Stimulated activated CD4-positive, alpha-beta T cell treated with anti-CD3 and anti-CD28 coated beads, TNF-alpha, amount 100 ng/mL, for 24 hours (primary cell): ENCODE measurements at places on chromosomes 1 and 21.

- no peak for DNase-seq
Observed at GRCh38 chr1:81635816-81636215, 164.9 kb upstream of the ADGRL2 start.

GRCh38 chr21:46286648-46287002 lies 483 bp downstream of the YBEY start:
- no peak for DNase-seq

- DNase-seq: no peak
Observed at GRCh38 chr1:921011-921837, 2.5 kb upstream of the SAMD11 start.

DNA sequence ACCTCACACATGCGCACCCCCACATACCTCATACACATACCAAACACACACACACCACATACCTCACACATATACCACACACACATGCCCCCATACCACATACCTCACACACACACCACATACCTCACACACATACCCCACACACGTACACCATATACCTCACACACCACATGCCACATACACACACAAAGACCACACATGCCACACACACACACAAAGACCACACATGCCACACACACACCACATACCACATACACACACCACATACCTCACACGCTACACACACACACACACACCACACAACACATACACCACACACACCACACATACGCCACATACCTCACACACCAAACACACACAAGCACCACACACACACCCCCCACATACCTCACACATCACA lies 30.0 kb downstream of the HIVEP3 start:
- DNase-seq: no peak

GRCh38 chr1:70945676-70946075 lies 101.9 kb downstream of the PTGER3 start:
- no peak for DNase-seq
